Central memory CD8-positive, alpha-beta T cell (primary cell): ENCODE measurements at places on chromosomes 16 and 17.

DNA sequence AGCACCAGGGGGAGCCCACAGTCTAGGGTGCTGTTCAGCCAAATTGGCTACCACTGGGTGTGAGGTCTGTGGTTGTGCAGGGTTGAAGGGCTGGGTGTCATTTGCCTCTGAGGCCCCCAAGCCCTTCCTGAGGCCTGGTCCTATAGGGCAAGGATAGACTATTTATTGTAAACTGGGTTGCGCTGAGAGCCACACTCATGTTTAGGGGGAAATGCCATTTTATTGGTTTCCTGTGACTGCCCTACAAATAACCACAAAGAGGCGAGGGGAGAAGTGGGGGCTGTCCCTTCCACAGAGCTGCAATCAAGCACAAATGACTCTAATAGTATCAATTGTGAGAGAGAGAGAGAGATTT is 3.6 kb upstream of the ZCCHC14 start:
- DNase-seq = peak; percentile 13

- peak; percentile 15 for DNase-seq
Measured at GRCh38 chr16:52191531-52192134, 355.3 kb downstream of the TOX3 start.

GRCh38 chr16:17362183-17362582 is 108.6 kb downstream of the XYLT1 start:
- no peak for DNase-seq

DNA sequence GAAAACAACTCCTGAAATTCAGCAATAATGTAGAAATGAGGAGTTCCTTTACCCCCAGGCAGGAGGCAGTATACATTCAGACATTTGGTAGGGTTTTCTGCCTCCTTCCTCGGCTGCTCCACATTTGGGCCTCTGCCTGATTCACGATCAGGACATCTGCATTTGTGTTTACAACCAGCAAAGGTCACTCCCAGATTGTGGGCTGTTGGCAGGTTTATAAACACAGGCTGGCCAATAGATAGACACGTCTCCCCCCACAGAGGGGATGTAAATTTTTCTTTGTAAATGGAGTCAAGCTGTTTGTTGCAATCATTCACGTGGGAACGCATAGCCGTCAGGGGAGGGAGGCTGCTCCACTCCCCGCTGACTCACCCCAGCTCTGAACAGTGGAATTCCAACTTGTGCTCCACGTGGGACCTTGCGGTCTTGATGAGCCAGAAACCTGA is 252.1 kb upstream of the N4BP1 start:
- DNase-seq = no peak

GRCh38 chr16:70430667-70431536 is 8.0 kb downstream of the ST3GAL2 start:
- no peak for DNase-seq

GRCh38 chr17:72580321-72581127 is 459.7 kb downstream of the SOX9 start:
- DNase-seq = no peak

GRCh38 chr16:35252356-35252936 is 1793.0 kb downstream of the TP53TG3F start:
- no peak for DNase-seq

- peak; percentile 29 for DNase-seq
Measured at GRCh38 chr17:47850692-47851573, at the start of gene SP6. TSS of gene SP6 (minus strand) at chr17:47851163. CDS start at chr17:47848429, 2,734 bp downstream.

- no peak for DNase-seq
Measured at GRCh38 chr16:11439790-11440656, 94.8 kb downstream of the RMI2 start.

DNA sequence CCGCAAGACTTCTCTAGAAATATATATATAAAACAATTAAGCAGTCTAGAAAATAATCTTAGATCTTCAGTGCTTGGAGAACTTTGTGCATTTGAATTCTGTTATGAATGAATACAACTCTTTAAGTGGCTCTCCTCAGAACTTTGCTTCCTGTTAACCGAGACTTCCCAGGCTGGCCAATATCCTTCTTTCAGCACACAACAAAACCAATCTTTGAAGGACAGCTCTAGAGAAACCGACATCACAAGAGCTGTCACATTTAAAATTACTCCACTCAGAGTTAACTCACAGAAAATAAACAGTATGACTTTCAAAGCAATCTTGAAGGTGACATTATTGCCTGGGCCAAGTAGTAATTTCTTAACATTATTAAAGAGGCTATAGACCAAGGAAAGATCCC is 49.7 kb upstream of the ITGA2B start:
- no peak for DNase-seq

DNA sequence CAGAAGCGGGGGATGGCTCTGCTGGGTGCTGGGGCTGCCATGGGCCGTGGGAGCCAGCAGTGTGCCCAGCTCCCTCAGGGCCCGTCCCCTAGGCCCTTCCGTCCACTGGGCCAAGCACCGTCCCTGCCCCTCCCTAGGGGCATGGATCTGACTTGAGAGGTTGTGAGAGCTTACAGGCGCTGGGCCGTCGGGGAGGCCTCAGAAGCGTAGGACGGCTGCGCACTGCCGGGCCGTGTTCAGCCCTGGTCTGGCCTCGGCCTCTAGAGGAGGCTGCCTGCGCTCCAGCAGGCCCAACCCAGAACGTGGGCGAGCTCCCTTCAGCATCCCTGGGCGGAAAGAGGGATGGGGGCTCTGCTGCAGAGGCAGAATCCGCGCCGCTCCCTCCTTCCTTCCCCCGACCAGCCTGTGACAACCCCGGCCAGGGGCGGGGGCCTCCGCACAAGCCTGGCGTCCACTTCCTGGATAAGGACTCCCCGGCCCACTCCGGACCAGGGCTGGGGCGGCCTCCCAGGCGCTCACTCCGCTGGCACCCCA is 685 bp upstream of the MPG start:
- DNase-seq = no peak

DNA sequence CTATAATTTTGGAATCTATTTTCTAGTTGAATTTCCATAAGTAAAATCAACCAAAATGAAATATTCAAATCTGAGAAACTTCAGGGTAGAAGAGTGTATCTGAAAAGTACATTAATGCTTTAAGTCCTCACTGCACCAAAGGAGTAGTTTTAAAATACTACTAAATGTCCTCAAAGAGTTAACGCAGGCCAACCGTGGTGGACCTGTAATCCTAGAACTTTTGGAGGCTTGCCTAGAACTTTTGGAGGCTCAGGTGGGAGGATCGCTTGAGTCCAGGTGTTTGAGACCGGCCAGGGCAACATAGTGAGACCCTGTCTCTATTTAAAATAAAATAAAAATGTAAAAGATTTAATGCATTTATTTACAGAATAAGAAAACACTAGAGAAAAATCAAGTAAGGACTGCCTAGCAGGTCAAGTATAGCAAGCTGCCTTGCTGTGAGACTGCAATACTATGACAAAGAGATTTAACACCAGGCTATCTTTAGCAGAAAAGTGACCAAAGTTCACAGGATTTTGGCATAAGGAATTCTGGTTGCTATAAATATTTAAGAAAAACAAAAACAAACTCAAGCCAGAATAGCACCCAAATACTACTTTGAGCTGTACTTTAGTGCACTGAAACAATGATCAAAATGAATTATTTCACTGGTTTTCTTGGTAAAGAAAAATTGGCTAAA is 41.0 kb downstream of the CHCT1 start:
- DNase-seq = no peak

- no peak for DNase-seq
Measured at GRCh38 chr17:7515911-7516610, 31.9 kb downstream of the POLR2A start.

DNA sequence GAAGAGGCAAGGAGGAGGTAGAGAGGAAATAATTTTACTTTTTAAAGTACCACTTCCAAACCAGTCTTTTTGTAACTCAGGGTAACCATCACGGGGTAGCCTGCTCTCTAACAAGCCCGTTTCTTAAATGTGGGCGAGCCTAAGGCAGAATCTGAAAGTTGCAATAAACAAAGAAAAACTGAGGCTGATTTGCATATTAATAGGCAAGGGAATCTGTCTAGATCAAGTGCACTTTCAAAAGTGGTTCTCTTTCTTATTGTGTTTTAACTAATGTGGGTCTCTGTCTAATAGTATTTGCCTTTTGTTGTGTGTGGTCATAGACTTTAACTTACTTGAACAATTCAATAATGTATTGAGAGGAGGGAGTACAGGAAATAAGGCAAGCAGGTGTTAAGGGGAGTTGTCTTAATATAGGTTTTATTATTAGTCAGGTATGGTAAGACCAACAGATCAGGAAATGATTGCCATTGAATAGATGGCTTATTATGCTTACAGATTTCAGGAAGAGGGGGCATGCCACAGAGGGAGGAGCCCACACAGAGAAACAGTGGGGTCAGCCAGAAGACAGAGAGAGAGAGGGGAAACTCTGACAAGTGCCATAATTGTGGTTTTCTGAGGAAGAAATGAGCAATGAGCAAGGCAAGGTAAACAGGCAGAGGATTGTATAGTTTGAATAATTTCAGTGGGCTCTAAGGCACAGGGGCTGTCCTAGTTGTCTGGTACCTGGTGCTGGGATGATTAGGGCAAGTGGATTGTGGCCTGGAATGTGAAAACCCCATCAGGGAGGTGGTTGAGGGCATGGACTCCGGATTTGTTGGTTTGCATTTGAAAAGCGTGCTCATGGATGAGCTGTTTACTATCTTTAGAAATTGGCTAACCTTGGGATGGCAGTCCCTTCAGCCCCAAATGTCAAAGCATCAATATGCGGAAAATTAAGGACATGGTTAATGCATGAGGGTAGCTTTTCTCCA is 237.2 kb downstream of the TOX3 start:
- DNase-seq = no peak

- no peak for DNase-seq
Measured at GRCh38 chr16:80846680-80847079, 42.3 kb upstream of the CDYL2 start.

DNA sequence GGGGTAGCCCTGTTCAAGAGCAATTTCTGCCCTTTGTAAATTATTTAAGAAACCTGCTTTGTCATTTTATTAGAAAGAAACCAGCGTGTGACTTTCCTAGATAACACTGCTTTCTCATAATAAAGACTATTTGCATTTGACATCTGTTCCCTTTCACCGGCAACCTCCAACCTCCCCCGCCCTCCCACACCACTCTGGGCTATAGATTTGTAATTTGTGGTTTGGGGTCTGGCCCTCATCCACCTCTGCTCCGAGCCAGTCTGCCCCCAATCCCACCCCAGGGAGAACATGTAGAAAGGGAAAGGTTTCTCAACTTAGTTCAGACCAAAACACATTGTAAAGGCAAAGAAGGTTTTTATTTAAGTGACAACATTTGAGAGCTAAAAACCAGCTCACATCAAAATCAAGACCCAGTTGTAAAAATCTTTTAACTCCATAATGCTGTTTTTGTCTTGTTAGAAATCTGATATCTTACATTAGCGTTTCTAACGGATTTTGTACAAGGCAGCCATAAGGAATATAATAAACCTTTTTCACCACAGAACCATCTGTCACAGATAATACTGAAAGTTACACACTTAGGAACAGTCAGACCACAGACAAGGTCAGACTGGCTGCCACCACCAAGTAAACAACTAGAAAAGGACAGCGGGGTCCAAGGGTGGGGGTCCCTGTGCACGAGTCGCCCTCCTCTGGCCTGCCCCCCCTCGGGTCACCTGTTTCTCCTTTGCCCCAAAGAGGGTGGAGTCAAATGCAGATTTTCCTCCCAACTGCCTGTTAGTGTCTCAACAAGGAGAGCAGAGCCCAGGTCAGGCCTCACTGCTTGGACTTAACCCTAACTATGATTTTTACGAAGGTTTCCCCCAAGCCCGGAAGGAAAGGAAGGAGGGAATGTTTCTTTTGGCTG is 6.9 kb downstream of the PIMREG start:
- DNase-seq = no peak

DNA sequence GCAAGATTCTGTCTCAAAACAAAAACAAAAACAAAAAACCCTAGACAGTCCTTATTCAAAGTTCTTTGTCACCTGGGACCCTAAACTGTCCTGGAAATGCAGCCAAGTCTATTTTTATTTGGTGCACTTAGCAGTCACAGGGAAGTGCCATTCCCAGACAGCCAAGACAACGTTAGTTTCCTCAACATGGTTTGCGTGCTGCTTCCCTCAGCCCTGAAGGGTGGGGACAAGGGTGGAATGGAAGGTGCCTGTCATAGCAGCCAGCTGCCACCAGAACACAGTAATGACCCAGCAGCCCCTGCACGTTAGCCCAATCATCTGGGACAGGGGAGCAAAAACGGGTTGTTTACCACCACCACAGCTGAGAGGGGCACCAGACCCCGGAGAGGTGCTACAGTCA is 16.9 kb downstream of the CREBBP start:
- DNase-seq = no peak

DNA sequence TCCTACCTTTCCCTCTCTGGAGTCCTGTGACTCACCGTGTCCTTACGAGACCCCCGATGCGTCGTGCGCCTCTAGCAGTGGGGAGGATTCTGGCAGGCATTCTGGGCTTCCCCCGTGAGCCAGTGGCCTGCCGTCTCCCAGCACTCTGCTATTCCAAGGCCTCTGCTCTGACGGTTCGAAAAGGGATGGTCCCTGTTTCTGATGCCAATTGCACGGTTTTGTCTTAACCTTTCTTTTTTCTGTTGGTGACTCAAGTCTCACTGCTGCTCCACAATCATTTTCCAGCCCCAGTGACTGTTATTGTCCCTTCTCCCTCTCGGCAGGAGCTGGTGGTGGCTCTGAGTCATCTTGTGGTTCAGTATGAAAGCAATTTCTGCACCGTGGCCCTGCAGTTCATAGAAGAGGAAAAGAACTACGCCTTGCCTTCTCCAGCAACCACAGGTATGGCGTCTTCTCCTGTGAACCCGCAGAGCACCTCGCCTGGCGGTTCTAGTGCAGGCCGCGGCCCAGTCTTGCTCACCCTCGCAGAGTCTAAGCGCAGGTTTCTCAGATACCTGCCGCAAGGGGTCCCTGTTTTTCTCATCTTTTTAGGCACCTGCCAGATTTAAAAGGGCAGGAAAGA is 100.1 kb upstream of the CHMP6 start:
- peak; percentile 49 for DNase-seq

DNA sequence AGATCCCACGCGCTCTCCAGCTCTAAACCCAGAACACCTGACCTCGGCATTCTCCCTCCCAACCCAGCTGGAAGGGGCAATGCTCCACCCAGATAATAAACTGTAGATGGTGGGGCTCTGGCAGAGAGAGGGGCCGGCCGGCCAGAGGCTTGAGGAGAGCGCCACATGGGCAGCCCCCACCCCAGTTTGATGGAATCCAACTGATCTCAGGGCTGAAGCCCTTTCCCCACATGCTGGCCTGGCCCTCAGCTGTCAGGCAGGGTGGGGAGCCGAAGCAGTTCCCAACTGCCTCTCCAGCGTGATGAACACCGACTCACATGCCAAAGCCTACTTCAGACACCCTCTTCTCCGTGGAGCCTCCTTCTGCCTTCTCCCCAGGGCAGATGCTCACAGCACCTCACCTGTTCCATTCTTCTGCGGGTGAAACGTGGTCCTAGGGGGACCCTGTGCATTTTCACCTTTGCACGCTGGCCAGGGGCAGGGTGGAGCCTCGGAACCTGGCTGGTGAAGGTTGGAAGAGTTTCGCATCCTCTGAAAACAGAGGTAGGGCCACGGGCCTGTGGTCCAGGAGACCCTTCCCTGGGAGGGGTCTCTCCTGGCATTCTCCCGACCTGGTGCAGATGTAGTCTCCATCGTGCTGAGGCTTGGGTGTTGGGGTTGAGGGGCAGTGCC is 65.7 kb upstream of the ZNF469 start:
- DNase-seq = no peak
